NCI-H460 (cell line): ENCODE measurements at places on chromosomes 4 and X.

- no peak for DNase-seq
Observed at GRCh38 chrX:129738466-129739308, at the start of gene XPNPEP2. Gene XPNPEP2 (plus strand): TSS chrX:129738979. CDS start chrX:129739214, 235 bp downstream.

- DNase-seq = no peak
Observed at GRCh38 chr4:7813674-7814073, 126.0 kb downstream of the AFAP1 start.

DNA sequence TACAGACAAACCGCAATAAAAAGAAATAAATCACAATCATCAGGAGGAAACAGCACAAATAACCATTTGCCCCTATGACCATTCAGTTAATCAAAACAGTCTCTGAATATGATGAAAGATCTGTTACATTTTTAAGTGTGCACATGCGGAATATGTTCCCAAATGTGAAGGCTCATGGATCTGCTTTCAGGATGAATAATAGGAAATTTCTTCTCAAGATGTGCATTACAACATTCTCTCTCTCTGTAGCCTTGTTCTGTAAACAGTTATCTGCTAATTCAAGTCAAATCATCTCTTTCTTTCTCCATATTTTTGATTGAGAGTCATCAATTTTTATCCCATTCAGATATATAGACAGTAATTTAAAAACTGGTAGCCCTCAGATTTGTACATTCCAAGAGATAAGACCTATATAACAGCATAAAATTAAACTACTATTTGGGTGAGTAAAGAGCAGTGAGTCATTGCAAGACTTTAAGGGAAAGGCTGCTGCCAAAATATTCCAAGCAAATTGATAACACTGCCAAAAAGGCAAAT lies 433.9 kb upstream of the ATOH1 start:
- no peak for DNase-seq

DNA sequence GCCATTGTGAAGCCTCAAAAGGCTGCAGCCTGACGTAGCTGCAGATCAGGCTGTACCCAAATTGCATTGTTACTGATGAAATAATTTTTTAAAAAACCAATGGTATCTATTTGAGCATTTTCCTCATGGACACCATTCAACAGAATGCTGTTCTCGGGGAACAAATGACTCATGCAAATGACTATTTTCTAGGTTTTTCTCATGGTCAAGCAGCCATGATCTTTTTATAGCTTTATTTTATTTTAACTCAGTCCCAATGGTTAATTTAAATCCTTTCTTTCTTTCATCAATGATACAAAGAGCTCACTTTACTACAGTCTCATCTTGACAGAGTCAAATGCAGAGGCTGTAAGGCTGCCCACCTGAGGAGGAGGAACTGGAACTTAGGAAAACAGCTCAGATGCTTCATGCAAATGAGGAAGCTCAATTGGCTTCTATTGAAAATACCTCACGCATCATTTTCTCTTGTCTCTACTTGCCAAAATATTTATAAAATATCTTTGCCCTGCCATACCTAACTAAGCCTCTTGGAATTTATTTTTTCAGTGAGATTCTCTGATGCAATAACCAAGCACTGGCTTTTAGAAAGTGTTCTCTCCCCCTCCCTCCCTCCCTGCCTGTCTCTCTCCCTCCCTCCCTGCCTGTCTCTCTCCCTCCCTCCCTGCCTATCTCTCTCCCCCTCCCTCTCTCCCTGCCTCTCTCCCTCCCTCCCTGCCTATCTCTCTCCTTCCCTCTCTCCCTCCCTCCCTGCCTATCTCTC lies 81.0 kb downstream of the SORBS2 start:
- no peak for DNase-seq

DNA sequence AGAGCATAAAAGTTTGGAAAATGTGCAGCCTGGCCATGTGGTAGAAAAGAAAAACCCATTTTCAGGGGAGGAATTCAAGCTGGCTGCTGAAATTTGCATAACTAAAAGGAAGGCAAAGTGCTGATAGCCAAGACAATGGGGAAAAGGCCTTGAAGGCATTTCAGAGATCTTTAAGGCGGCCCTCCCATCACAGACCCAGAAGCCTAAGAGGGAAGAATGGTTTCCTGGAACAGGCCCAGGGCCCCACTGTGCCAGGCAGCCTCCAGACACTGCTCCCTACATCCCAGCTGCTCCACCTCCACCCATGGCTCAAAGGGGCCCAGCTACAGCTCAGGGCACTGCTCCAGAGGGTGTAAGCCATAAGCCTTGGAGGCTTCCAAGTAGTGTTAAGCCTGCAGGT lies 158.0 kb upstream of the PRDX4 start:
- no peak for DNase-seq
